ENCODE measurements at places on chromosomes 4 and X.
A peak's percentile ranks its signal among the peaks of the same experiment; 100 is the strongest.

DNA sequence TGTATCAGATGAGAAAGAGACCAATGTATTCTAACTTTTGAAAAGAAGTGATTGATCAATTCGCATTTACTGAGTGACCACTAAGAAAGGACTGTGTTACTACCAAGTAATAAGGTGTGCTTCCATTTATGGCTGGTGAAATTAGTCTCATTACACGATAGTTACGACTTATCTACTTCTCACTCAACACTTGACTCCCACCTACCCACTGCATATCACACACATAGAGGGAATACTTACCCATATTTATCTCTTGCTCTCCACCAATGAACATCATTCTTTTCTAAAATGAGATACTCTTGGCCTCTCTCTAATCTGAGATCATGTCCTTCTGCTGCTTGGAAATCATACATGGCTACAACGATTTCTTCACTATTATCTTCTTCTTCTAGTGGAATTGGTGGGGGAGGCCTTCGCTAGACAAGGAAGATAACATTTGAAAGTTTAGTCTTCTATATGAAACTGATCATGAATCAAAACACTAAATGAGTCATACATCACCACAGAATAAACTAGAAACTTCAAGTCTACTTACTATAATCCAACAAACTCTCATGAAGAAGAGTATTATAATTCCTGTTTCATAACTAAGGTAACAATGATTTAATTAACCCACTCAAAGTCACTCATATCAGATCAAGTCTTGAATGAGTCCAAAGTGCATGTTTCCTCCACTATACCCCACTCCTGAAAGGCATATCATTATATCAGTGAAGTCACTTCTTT is 33.7 kb upstream of the TXK start:
- DNase-seq = no peak

GRCh38 chrX:154712781-154713740 is 37.8 kb downstream of the GAB3 start:
- no peak for DNase-seq

DNA sequence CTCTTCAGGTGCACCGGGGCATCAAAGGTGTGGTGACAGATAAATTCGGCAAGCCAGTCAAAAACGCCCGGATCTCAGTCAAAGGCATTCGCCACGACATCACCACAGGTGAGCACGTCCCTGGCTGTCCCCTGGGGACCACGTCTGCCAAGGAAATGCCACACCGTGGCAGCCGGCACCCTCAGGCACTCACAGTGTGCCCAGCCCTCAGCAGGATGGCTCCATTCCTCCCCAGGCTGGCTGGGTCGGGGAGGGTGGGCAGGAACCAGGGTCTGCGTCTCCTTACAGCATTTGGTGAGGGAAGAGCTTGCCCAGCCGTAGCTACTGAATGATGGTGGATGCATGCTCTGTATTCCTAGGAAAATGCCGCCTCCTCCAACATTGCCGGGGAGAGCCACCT is 25.9 kb downstream of the CPZ start:
- no peak for DNase-seq

GRCh38 chr4:184460499-184461285 is 13.7 kb downstream of the IRF2 start:
- no peak for DNase-seq

GRCh38 chrX:140099221-140099620 is 133.9 kb upstream of the CXorf66 start:
- no peak for DNase-seq

DNA sequence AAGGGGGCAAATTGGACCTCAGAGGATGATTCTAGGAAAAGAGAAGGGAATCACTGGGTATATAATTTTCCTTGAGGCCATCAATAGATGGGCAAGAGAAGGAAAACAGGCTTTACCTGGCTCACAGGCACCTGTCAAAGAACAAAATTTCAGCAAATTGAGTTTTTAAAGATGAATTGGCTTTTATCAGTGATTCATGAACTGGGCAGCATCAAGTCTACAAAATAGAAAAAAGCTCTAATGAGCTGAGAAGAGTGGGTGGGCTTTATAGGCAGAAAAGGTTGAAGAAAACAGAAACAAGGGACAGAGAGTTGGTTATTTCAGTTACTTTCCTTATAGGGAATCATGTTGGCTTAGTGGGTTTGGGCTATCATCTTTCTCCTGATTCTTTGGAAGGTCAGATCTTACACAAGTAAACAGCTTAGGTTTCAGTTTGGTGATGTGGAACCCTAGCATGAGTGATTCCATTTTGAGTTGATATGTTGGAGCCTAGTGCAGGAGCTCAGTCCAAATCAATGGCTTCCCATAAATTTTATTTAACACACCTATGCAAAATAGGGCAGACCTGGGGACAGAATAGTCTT is 120.7 kb upstream of the MED14 start:
- no peak for DNase-seq

GRCh38 chr4:101155368-101155767 is 192.0 kb downstream of the PPP3CA start:
- DNase-seq = peak; percentile 35

DNA sequence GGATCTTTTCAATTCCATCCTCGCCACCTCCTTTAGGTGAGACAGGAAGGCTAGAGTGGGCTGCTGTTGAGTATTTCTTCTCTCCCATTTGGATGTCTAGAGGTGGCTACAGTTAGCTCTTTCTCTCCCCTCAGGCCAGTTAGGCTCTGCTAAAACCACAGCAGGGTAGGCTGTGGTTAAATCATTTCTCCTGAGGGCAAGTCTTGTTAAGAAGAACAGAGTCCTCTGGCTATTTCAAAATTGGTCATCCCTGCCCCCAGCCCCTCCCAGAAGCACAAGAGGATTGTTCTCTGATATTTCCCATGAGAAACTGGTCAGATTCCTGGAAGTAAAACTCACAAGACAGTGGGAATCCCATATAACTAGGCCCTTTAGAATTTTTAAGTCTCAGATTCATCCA is 1359.5 kb downstream of the TECRL start:
- no peak for DNase-seq

- DNase-seq = no peak
Observed at GRCh38 chr4:30605616-30606190, 114.5 kb upstream of the PCDH7 start.

DNA sequence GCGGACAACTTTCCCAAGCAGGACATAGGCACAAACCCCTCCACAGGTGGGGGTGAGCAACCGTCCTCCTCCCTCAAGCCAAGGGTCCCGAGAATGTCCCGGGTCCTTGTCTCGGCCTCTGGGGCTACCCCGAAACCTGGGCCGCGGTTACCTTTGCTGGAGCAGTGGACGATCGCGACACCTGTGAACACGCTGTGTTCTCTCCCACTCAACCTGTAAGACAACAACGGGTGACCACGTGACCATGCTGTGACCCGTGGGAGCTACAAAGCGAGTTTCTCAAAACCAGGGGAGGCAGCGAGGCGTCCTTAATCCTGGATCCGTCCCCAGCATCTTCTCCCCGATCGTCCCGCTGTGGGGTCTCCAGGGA is 17.9 kb downstream of the ASMTL start:
- DNase-seq = no peak

DNA sequence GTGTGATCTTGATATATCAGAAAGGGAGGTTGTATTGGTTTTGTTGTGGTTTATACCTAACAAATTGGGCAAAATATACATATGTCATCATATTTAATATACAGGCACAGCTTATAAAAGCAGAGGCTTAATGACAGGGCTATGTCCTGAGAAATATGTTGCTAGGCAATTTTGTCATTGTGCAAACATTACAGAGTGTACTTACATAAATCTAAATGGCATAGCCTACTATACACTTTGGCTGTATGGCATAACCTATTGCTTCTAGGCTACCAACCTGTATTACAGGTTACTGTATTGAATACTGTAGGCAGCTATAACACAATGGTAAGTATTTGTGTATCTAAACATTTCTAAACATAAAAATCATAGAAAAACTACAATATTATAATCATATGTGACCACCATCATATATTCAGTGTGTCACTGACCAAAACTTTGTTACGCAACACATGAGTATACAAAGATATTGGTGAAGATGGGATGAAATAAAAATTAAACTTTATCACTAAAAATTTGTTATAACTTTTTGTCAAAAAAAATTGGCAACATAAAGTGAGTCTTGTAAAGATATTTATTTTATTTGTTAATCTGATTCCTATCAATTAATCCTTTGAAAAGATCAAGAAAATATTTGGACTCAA is 414.0 kb upstream of the HS3ST1 start:
- DNase-seq = no peak

GRCh38 chrX:119240356-119240755 is 4.3 kb downstream of the PGRMC1 start:
- peak; percentile 79 for DNase-seq

GRCh38 chr4:124090021-124090420 is 622.5 kb downstream of the ANKRD50 start:
- no peak for DNase-seq

- DNase-seq = peak; percentile 21
Observed at GRCh38 chrX:46325312-46325877, 219.8 kb downstream of the ZNF674 start.

DNA sequence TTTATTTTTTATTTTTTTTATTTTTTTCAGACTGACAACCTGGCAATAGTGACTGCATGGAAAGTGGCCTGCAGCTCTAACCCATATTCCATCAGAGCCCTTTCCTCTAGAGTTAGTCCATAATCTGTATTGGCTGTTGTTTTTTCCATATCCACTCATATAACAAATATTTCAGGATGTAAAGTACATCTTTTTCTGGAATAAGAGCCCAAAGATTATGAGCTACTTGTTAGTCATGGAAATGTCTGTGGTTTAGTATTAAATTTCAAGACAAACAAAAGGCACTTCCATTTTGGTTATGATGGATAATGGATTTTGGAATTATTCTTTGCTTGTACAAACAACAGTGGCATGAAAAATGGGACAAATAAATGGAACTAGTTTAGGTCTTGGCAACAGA is 296.0 kb upstream of the HS3ST1 start:
- DNase-seq = no peak

- DNase-seq = peak; percentile 70
Observed at GRCh38 chr4:188714907-188715306, 575.7 kb downstream of the TRIML1 start.

- DNase-seq = no peak
Observed at GRCh38 chr4:139826426-139826825, 160.8 kb downstream of the MGST2 start.

DNA sequence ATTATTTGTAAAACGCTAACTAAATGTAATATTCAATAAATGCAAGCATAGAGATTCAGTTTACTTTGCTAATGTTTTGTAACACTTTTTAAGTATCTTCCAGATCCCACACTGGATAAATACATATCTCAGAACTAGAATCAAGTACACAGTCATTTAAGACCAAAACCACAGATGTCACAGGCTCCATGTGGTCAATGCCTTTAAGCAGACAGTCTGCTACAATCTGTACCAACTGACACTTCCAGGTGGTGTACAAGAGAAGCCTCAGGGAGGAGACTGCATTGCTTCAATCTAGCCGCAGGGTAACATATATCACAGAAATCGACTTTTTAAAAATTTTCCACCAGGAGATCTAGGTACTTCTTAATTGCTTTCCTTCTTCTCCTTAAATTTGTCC is 229.6 kb upstream of the DIAPH2 start:
- no peak for DNase-seq

- no peak for DNase-seq
Observed at GRCh38 chr4:83731609-83732008, 195.7 kb downstream of the GPAT3 start.

DNA sequence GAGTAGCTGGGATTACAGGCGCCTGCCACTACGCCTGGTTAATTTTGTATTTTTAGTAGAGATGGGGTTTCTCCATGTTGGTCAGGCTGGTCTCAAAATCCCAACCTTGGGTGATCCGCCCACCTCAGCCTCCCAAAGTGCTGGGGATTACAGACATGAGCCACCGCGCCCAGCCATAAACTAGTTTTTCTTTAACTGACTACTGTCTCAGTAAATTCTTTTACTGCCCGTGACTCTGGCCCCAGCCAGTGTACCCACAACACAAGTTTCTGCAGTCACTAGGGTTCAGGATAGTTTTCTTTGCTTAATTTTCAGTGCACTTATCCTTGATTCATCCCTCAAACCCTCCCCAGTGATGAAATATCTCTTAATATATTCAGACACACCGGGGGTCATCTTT is 8.3 kb downstream of the SHROOM2 start:
- DNase-seq = no peak

DNA sequence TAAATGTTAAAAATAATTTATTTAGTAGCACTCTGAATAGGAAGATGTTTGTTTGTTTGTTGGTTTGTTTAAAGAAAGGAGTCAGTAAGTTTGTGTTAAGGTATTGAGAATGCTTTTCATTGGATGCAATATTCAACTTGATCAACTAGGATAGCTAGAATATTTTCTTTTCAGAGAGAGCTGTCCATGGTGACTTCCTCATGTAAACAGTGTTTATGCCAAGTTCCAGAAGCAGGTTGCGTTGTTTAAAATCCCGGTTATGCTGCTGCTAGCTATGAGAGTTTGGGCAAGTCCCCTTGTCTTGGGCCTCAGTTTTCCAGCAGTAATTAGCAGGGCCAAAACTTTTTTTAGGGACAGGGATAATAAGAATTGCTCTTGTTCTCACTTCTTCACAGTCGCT is 876.2 kb upstream of the HS3ST1 start:
- no peak for DNase-seq

DNA sequence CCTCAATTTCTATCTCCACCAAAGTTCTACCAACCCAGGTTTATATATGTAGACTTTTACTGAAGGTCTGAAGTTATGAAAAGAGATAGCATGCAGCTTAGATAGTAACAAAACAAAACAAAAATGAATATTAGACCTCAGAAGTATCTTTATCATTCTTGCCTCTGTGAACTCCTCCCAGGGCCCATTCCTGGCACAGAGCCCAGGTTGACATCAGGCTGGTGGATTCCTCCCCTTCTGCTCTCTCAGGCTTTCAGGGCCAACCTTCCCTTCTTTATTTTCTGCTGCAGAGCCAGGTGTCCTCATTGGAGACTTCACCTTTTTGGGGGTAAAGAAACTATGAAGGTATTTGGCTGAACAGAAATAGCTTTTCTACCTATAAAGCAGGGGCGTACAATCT is 112.8 kb upstream of the PITX2 start:
- DNase-seq = no peak

- no peak for DNase-seq
Observed at GRCh38 chr4:138341739-138342415, 99.7 kb upstream of the SLC7A11 start.

DNA sequence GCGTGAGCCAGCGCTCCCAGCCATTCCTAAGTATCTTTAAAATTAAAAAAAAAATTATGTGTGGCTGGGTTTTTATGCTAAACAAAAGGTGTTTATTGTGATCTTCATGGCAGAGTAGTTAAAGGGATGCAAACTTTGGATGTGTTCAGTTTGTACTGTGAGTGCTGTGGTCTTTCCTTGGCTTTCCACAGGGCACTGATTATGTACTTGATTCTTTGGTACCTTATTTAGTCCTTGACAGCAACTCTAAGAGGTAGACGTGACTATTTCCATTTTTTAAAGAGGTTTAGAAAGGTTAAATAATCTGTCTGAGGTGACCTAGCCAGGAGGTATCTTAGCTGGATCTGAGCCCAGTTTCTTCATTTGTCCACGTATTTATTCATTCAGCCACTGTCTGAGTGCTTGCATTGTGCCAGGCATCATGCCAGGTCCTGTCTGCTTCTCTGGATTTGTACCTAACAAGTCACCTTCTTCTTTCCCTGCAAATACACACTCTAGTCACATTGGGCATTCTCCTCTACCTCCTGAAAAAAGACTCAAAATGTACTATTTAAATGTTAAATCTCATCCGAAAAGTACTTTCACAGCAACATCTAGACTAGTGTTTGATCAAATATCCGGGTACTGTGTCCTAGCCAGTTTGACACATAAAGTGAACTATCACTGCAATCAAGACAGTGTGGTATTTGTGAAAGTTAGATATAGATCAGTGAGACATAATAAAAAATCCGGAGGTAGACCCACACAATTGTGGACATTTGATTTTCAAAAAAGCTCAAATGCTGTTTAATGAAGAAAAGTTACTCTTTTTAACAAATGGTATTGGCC is 31.5 kb downstream of the WWC2 start:
- DNase-seq = no peak
